ENCODE measurements at places on chromosomes 6 and 20.

GRCh38 chr20:37356961-37357371 is 11.0 kb downstream of the SRC start:
- no peak for DNase-seq

- peak; percentile 97 for DNase-seq
These were observed 502.2 kb upstream of the JARID2 start for GRCh38 chr6:14743474-14744211.

- peak; percentile 44 for DNase-seq
These were observed 4.2 kb upstream of the NTSR1 start for GRCh38 chr20:62704341-62704948.

GRCh38 chr6:38354905-38355304 is 284.8 kb downstream of the BTBD9 start:
- DNase-seq = no peak

DNA sequence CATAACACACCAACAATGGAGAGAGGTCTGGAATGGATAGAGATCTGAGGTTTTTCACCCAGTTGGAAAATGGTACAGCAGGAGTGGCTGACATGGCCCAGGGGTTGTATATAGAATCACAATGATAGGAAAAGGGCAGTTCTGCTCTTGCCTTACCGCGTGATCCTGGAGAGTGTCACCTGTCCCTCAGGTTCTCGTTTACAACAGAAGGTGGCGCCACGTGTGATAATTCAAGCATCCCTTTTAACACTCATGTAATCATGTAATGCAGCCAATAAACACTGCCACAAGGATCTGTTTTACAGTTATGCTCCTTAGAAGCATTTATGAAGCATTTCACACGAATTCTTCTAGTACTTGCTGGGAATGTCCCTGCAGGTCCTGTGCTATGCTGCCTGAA is 12.9 kb upstream of the WFDC2 start:
- DNase-seq = no peak

- no peak for DNase-seq
These were observed 20.6 kb downstream of the BTN2A1 start for GRCh38 chr6:26478100-26478984.

DNA sequence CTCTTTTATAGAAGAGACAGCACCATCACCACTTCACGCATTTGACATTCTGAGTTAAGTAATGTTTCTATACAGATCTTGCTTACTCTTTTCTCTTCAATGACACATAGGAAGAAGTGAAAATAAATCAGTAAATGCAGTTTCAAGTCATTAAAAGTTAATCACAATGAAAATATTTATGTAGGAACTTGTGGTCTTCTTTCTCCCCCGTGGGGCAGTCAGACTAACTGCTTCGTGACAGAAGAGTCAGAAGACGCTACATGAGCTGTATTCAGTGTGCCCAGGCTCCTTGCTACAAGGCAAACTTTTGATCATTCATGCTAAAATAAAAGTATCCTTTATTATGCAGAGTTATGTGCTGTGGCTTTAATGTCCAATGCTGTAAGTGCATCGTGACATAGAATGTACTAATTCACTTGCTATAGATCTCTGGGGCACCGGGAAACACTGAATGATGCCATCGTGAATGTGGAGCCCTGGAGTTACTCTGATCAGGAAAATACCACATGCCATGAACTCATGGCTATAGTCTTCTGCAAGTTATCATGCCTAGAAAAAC is 117.8 kb upstream of the TRAF3IP2 start:
- no peak for DNase-seq

DNA sequence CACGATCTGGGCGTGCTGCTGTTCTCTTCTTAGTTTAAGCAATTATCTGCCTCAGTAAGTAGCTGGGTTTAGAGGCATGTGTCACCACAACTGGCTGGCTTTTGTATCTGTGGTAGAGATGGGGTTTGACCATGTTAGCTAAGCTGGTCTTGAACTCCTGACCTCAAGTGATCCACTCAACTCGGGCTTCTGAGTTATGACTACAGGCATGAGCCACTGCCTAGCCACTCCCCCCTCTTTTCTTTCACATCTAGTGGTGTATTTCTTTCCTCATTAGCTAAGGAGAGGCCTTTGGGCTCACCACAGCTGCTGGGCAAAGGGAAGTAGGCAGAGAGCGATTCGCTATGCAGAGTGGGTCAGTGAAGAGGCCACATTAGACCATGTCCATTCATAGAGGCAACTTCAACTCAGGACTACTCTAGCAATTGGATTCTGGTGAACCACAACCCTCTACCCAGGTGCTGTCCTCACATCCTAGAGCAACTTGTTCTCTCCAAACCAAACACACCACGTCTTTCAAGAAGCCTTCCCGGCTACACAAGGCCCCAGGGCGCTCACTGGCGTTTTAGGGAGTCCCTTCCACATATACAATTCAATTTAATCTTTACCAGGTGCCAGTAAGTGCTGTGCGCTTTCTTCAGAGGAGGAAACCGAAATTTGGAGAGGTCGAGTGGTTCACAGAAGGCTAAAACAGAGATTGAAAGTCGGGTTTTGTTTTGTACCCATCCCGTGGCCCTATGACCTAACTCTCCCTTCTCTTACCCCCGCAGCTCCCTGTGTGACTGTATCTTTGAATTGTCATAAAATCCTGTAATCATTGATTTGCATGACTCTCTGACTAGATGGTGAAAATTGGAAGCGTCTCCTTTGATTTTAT is 26.5 kb upstream of the GFOD1 start:
- no peak for DNase-seq

- DNase-seq = no peak
These were observed 9.6 kb upstream of the MANBAL start for GRCh38 chr20:37279820-37280219.

- no peak for DNase-seq
These were observed 90.1 kb upstream of the FERMT1 start for GRCh38 chr20:6212903-6213302.

DNA sequence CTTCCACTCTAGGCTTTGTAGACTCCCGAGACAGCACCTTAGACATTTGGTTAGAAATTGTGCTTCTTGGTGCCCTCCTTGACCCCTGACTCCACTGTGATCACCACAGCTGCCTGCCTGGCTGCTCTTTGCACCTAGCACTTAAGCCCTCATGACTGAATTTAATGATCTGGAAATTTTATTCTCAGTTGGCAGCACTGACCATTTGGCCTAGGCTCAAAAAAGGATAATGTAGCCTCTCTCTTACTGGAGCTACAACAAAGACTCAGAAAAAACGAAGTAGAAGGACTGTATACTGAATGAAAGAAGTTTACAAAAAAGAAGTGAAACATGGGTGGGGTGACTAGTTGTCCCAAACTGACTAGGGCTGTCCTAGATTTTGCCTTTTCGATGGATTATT is 11.3 kb upstream of the ABRACL start:
- no peak for DNase-seq

- no peak for DNase-seq
These were observed 82.6 kb upstream of the CNKSR3 start for GRCh38 chr6:154593122-154593521.

GRCh38 chr20:54199721-54200176 is 8.1 kb upstream of the PFDN4 start:
- no peak for DNase-seq

DNA sequence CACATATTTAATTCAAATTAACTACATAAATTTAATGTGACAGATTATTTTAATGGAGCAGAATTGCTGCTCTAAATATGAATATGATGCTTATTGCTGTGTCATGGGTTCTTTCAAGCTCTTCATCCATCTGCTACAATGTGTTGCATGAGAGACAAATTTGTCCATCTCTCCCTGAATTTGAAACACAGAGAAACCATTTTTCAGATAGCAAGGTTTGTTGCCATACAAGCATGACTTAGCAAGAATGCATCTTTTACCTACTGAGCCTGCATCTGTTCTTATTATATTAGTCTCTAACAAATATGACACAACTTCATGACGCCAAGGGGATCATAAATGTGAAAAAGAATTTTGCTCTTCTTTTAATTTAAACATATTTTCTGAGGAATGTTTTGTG is 8.0 kb upstream of the UTRN start:
- DNase-seq = no peak

- peak; percentile 17 for DNase-seq
These were observed 27.8 kb downstream of the RNF8 start for GRCh38 chr6:37381579-37381978.

DNA sequence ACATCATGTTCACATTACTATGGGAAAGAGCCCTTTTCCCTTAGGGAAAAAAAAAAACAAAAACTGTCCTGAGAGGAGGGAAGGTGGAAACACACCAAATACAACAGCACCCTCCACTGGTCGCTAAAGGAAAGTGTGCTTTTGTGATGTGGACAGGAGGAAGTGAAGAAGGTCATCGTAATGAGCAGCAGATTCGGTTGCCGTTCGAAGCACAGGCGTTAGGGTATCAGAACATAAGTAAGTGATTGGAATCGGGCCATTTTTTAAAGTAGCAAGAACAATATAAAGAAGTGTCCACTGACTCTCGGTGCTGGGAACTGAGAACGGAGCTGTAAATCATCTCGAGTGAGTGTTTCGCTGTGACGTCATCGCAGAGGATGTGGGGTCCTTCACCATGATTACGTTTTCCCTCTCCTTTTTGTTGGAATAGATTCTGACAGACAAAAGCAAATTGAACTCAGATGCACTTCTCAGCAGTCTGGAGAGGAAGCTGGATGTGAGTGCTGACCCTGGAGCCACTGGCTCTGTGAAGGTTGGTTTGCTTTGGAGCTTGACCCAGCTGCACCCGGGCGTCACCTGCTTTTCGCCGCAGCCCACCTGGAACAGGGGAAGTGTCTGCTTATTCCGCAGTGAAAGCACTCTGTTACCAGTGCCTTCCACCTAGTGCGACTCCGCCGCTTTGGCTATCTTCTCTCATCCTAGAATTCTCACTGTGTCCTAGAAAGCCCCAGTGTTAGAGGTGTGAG is 203.6 kb upstream of the GMDS start:
- peak; percentile 61 for DNase-seq

- no peak for DNase-seq
These were observed 63.2 kb downstream of the SLC24A3 start for GRCh38 chr20:19275630-19276071.

GRCh38 chr6:125970760-125971159 is 14.2 kb downstream of the HINT3 start:
- DNase-seq = no peak

GRCh38 chr6:10555625-10556309 is 34.6 kb downstream of the GCNT2 start:
- no peak for DNase-seq

- DNase-seq = no peak
These were observed 392.4 kb upstream of the HS3ST5 start for GRCh38 chr6:114735025-114735735.

- DNase-seq = no peak
These were observed 23.3 kb upstream of the ENPP1 start for GRCh38 chr6:131784561-131784960.

Measured in AG09309 (cell line).